ENCODE measurements at places on chromosomes 6 and 20. TPM values are rescaled to one million over a fixed set of nuclear protein-coding genes. Genes with fewer than 3 reads are reported as not detected.

DNA sequence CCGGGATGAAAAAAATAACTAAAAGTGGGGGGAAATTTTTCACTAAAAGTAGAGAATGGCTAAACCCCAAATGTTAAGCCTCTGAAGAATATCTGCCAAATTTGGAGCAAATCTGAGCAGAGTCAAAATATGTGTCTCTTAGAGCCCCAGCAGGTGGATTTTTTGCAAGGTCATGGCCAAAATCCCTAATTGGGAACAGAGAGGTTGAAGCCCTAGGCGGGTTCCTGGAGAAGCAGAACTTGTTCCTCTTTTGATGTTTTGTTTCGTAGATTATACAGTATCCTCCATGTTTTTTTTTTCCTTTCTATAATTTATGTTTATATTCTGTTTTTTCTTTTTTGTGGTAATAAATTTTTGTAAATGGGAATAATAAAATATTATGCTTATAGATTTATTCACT lies 94.4 kb downstream of the PLCB4 start:
- DNase-seq, result no peak

GRCh38 chr20:63689046-63690002 lies 7.1 kb upstream of the TNFRSF6B start:
- DNase-seq, result no peak

DNA sequence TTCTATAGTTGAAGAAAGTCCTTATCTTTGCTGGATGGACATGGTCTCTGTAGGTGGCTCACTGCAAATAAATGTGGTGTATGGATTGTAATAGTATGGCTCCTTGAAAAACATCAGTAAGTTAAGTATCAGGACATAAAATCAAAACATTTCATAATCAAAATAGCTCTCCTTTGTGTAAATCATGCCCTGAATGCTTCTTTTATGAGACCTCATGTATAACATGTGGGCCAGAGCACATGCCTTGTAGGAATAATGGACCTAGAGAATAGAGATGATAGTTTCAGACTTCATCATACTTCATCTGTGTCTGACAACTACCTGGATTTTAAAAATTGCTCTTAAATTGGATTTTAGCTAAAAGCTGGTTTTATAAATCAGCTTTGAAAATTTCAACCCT lies 159.9 kb downstream of the ASCC3 start:
- no peak for DNase-seq

- DNase-seq, result no peak
These were observed 80.8 kb downstream of the LYRM4 start for GRCh38 chr6:5179917-5180316.

GRCh38 chr6:151148111-151148510 lies 91.7 kb upstream of the AKAP12 start:
- DNase-seq, result no peak

DNA sequence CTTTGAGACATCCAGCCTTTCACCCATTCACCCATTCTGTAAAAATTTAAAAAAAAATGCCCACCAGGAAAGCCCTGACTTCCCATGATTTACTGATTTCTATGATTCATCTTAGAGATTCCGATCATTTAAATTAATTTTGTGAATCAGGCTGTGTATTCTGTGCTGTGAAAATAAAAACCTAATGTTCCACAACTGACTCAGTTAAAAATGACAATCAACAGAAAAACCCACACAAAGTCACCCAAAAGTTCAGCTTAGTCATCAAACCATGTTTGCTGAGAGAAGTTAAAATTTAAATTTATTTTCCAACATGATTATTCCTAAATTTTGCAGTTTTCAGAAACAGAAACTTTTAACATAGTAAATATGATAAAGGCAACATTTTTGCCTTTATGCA lies 509.9 kb downstream of the TENT5A start:
- DNase-seq, result peak; percentile 56

TRIM15 gene
- total RNA-seq, result not detected

GRCh38 chr6:119077643-119078375 lies 655 bp downstream of the FAM184A start:
- DNase-seq, result peak; percentile 29

- no peak for DNase-seq
These were observed 73.7 kb downstream of the EDN1 start for GRCh38 chr6:12363651-12364381.

WFDC10A gene
- not detected for total RNA-seq

VAPB gene
- 8.8 TPM for total RNA-seq

GRCh38 chr6:80938131-80938530 lies 814.4 kb downstream of the TENT5A start:
- no peak for DNase-seq

MAS1 gene
- total RNA-seq, result not detected

SLC52A3 gene
- total RNA-seq, result not detected

ZNF831 gene
- not detected for total RNA-seq

DNA sequence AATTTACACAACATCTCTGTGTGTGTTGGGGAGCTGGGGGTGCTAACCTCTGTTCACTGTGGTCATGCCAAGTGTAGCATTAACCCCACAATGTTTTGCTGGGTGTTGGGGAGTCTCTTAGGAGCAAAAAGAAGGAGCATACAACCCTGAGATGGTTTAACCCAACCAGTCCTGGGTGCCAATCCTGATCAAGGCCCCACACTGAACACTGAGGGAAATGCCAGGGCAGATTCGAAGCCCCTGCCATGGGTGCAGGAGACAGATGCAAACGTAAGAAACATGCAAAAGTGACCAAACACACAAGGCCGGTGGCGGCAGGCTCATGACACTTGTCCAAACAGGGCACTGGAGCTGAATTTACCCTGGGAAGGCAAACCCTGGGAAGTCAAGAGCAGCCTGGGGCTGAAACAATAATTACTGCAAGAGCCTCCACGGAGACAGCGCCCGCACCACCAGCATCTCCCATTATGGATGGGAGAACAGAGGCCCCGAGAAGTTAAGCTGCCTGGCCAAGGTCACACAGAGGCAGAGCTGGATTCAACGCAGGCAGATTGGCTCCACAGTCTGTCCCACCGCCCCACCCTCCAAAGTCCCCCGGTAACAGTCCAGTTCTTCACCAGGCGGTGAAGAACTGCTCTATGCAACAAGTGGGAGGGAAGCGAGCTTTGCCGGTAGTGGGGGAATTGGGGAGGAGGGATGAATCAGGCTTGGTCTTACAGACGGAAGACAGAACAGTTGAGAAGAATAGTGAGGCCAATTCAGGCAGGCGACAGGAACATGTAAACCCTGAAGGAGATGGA lies 8.5 kb downstream of the ACSS1 start:
- no peak for DNase-seq

GRCh38 chr20:5932796-5933195 lies 17.5 kb downstream of the TRMT6 start:
- DNase-seq, result no peak

PRSS16 gene
- total RNA-seq, result not detected

GRCh38 chr6:165456286-165456685 lies 146.9 kb upstream of the C6orf118 start:
- no peak for DNase-seq

DNA sequence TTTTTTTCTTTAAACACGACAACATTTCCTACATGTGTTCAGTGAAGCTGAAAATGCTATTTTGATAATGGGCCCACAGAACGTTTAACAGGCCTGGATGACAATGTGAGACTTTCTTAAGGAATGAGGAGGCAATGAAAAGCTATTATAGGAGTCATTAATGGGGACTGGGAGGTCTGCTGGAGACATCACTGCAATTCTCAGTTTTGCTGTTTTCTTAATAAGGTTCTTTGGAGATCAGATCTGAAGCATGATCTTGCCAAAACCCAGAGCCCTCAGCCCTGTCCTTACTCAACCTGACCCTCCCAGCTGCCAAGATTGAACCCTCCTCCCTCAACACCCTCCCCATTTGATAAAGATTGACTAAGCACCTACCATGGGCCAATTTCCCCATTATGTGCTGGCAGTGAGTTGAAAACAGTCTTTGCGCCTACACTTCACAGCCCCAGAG lies 353.1 kb downstream of the MAFB start:
- DNase-seq, result no peak

- peak; percentile 80 for DNase-seq
These were observed 149.5 kb downstream of the ANKRD60 start for GRCh38 chr20:58078741-58079522.

DNA sequence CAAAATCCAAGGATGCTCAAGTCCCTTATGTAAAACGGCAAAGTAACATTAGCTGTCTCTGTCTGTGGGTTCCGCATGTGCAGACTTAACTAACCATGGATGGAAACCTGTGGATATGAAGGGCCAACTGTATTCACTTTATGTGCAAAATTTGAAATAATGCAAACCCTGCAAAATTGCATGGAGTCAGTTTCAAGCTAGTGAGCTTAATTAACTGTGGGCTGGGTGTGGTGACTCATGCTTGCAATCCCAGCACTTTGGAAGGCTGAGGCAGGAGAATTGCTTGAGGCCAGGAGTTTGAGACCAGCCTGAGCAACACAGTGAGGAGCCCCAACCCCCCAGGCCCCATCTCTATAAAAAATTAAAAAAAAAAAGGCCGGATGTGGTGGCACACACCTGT lies 81.4 kb downstream of the ANKS1A start:
- DNase-seq, result peak; percentile 34

SYCP2L gene
- total RNA-seq, result not detected

DNA sequence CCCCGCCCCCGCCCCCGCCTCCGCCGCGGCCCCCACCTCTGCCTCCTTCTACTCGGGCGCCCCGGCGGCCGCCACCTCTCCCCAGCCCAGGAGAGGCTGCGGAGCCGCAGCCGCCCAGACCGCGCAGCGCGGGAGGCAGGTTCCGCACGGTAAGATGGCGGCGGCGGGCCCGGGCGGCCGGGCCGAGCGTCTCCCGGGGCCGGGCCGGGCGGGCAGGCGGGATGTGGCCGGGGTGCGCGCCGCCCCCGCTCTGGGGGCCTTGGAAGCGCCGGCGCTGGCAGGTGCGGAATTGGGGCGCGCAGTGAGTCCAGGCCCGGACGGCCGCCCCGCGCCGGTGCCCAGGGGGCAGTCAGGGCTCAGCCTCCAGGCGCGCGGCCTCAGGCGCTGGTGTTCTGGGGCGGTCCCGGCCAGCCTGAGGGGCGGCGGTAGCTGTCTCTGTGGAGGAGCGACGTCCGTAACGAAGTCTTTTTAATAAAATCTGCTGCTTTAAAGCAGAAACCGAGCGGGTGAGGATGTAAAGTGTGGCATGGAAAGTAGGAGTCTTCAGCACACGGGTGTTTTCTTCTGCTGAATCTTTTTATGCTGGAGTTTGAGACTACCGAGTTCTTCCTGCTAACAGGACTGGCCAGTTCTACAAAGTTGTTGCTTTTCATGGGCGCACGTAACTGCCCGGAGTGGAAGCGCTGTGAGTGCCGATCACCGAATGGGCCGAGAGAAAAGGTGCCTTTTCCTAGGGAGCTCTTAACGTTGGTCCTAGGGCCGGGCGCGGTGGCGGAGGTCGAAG lies at the start of gene GID8:
Gene GID8 (plus strand): TSS at position 43 of the 784 bp plus-strand sequence. CDS start 3,356 bp downstream, outside the sequence.
- peak; percentile 86 for DNase-seq

DNA sequence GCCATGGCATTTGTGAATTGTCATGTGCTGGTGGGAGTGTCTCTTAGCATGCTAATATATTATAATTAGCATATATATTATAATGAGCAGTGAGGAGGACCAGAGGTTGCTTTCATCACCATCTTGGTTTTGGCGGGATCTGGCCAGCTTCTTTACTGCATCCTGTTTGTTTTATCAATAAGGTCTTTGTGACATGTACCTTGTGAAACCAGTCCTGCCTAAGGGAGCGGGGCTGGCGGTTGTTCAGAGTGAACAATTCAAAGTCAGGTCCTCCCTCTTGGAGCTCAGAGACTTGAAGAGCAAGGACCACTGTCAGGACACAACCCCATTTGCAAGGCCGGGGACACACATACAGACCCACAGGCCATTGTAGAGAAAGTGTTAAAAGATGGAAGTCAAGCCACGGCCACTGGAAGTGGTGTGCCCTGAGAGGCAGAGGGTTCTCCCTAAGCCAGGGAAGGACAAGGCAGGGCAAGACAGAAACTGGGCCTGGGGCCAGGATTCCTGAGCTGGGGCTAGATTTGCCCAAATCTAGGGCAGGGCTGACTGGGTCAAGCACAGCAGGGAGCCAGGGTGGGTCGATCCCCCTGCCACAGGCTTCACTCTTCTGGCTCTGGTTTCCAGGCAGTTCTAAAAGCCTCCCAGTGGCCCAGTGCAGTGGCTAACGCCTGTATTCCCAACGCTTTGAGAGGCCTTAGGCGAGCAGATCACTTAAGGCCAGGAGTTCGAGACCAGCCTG lies 14.2 kb downstream of the SLC52A3 start:
- DNase-seq, result no peak

SCUBE3 gene
- total RNA-seq, result 31.5 TPM

GRCh38 chr20:40223810-40224209 lies 465.2 kb downstream of the MAFB start:
- no peak for DNase-seq

DNA sequence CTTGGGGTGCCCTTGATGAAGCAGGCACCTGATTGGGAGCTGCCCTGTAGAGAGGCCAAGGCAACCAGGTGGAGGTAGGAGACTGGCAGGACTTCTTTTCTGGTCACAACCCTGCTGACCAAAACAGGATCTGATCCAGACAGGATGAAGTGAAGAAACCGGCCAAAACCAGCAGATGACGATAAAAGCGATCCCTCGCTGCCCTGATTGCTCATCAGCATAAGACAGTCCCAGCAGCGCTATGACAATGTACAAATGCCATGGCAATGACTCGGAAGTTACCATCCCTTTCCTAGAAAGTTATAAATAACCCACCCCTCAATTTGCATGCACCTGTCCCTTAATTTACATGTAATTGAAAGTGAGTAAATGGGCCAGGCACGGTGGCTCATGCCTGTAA lies 88.4 kb upstream of the PDE10A start:
- DNase-seq, result no peak

CENPQ gene
- 10.8 TPM for total RNA-seq

LZTS3 gene
- 12.1 TPM for total RNA-seq

DNA sequence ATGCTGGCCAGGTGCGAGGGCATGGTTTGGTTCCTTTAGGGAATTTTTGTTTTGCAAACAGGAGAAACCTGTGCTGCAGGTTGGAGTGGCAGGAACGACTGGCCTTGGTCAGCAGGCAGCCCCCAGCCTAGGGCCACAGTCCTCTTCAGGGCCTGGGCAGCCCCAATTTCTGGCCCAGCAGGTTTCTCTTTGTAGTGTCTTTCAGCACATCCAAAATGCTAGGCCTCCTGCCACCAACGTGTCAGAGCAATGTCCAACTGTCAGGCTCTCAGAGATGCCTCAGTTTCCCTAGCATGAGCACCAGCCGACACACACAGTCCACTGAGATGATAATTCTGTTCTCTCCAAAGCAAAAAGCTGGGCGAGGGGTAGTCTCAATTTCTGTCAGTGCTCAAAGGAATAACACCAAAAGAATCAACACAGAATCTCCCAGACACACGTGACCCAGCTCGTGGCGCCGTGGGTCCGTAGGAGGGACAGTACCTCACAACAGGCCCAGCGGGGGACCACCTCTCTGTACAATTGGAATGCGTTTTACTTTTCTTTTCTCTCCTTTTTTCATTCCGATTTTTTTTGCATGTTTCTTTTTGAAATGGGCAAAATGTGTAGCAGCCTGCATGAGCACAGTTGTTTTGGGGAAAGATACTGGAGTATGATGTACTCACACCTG lies 125.9 kb downstream of the TAF4 start:
- DNase-seq, result no peak

Data from GM23248 (cell line).